ENCODE measurements at places on chromosomes 2 and 18.

DNA sequence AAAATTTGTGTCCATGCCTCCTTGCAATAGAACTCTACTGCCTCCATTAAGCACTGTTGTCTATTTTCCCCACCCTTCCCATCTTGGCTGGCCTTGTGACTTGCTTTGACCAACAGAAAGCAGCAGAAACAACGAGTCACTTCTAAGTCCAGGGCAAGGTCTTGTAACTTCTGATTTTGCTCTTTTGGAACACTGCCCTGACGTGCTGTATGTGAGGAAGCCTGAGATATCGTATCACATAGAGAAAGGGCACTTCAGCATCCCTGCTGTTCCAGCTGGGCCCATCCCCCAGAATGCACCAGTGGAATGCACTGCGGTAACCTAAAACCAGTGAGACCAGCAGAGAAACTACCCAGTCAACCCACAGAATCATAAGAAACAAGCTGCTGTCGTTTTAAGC is 28.1 kb downstream of the NCKAP1 start:
- no peak for DNase-seq

DNA sequence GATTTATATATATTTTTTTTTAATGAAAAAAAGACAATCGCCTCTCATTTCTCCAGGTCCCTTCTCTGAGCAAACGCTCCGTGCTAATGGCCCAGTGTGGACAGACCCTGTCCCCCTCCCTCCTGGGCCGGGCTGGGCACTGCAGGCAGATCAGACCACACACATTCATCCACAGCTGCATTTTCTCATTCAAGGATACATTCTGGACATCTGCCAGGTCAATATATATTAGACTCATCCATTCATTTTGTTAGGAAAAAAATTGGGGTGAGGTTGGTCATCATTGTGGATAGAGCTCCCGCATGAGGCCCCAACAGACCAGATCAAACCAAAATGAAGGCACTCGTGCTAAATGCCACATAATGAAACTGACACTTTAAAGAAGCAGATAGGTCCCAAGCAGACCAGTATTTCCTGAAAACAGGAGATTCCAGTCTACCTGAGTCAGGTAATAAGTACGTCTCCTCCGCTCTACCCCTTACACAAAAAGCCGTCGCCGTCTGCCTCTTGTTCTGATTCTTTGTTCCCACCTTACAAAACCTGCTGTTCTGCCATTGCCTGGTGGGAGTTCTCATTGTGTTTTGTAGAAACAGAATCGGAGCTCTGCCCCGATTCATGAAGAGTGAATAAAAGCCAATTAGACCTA is 15.4 kb upstream of the OTOS start:
- no peak for DNase-seq

DNA sequence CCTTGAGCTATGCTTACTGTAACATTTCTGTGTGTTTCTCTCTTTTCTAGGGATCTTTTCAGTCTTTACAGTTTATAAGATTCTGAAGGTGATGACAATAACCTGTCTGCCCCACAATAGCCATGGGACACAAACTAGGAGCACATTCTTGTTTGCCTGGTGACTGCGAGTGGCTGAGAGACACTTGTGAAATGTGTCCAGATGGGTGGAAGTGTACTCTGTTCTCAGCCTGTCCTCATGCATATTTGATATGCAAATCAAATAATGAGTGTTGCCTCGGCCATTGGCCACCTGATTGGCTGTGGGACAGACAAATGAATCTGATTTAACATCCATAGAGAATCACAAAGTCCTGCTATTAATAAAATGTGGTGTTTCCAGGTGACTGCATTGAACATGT is 246.2 kb downstream of the HNMT start:
- no peak for DNase-seq

GRCh38 chr2:79860228-79861058 is 347.6 kb downstream of the CTNNA2 start:
- no peak for DNase-seq

- DNase-seq: peak; percentile 36
Measured at GRCh38 chr2:218658671-218659257, 659 bp downstream of the ZNF142 start.

- peak; percentile 82 for DNase-seq
Measured at GRCh38 chr2:21234001-21234400, 110.2 kb downstream of the TDRD15 start.

DNA sequence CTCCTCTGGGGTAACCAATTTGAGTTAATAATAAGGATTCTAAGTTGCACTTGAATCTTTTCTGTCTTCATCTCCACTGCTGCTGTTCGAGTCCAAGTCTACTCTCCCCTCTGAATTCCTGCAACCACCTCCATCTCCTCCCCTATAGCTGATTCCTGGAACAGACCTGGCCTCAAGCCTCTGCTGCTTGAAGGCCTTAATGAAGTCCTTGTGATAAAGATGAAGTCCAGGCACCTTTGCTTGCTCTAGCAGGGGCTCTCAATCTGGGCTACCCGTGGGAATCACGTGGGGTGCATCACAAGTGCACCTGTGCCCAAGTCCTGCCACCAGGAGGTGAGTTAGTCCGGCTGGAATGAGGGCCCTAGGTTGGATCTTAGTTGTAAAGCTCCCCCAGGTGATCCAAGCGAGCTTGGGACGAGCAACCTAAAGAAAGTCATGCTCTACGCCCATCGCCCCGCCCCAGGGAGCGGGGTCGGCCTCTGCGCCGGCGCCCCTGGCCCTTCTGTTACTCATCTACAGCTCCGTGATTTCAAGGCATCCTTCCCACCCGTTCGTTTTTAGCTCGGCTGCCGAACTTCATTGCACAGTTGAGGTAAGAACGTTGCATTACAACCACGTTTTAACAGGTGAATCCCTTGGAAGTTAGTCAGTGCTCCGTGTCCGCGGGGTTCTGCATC is 905 bp upstream of the IAH1 start:
- no peak for DNase-seq

- peak; percentile 97 for DNase-seq
Measured at GRCh38 chr2:147628971-147629421, 215.8 kb upstream of the ACVR2A start.

- DNase-seq: no peak
Measured at GRCh38 chr18:79258447-79258846, 137.3 kb upstream of the NFATC1 start.

DNA sequence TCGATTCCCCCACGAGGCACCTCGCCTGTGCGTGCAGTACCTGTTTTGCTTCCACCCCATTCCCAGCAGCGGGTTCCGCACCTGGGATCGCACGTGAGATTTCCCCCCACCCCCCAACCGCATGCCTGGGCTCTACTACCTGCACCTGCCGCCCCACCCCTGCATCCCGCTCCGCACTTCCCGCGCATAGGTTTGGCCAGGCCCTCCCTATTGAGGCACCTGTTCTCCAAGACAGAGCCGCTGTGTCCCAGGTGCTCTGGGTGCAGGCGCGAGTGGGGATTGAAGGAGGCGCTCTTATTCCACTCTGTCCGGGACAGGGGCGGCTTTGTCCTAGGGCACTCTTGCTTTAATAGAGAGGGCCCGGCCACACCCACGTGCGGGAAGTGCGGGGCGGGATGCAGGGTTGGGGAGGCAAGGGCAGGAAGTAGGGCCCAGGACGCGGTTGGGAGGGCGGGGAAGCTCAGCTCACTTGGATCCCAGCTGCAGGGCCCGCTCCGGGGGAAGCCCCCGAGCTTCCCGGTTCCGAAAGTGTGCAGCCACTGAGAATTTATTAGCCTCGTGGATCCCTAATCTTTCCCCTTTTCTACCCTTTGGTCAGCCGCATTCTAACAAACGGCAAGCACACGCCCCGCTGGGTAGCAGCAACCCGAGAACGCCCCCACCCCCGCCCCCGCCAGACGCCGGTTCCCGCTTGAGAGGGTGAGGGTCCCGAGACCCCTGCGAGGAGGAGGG is 670 bp upstream of the MOCOS start:
- DNase-seq: peak; percentile 19

- DNase-seq: no peak
Measured at GRCh38 chr18:57435846-57436190, 644 bp downstream of the ONECUT2 start.

- no peak for DNase-seq
Measured at GRCh38 chr18:31072175-31072574, 29.6 kb upstream of the DSC3 start.

GRCh38 chr2:96775160-96775559 is 14.5 kb downstream of the CNNM4 start:
- DNase-seq: no peak

DNA sequence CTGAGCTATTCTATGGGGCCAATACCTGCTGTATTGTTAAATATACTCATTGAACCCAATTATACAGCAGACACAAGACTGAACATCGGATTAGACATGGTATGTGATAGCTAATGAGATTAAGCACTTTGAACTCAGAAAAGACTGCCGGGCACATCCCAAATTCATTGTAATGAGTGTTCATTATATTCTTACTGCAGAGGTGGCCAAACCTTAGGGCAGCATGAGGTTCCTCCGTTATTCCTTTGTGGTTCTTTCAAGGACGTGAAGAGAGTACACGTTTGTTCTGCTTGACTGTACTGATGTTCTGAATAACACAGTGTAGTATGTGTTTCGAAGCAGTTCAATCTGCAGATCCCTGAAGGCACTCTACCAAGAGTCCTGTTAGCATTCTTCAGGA is 78.4 kb downstream of the KIF5C start:
- DNase-seq: no peak

DNA sequence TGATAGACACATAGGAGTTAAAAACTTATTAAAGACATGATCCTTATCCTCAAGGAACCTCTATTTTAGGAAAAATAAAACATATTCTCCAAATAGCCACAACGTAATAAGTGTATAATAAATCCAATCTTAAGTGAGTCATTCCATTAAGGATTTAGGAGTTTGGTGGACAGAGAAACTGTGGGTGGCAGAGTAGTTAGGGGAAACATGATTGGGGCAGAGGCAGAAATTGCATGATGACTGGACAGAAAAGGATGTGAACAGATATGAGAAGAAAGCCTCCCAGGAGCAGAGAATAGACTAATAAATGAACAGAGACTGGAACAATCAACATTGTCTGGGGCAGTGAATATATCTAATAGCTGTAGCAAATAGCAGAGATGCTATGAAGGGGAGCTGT is 48.1 kb upstream of the SIGLEC15 start:
- DNase-seq: no peak
